Fibroblast of lung (primary cell): ENCODE measurements at places on chromosomes 1 and 21. TPM values are rescaled to one million over a fixed set of nuclear protein-coding genes. Genes with fewer than 3 reads are reported as not detected.

- peak; percentile 44 for DNase-seq
- H3K27me3 ChIP-seq: peaks cover 9% of the 10 kb centered on the region
- H3K27ac ChIP-seq: no peak overlapping the region
- no peak overlapping the region for H3K4me3 ChIP-seq
- no peaks in the 10 kb centered on the region for H3K36me3 ChIP-seq
These were observed 1.7 kb downstream of the FAM78B start for GRCh38 chr1:166164995-166165660.

GUCA2B gene
- not detected in 2 replicates for total RNA-seq

- H3K27ac ChIP-seq: no peak overlapping the region
- no peak for DNase-seq
- no peaks in the 10 kb centered on the region for H3K4me1 ChIP-seq
- H3K27me3 ChIP-seq: peaks cover 16% of the 10 kb centered on the region
- no peaks in the 10 kb centered on the region for H3K36me3 ChIP-seq
- no peak overlapping the region for H3K4me3 ChIP-seq
These were observed 716 bp downstream of the INAVA start for GRCh38 chr1:200895443-200895789.

DNA sequence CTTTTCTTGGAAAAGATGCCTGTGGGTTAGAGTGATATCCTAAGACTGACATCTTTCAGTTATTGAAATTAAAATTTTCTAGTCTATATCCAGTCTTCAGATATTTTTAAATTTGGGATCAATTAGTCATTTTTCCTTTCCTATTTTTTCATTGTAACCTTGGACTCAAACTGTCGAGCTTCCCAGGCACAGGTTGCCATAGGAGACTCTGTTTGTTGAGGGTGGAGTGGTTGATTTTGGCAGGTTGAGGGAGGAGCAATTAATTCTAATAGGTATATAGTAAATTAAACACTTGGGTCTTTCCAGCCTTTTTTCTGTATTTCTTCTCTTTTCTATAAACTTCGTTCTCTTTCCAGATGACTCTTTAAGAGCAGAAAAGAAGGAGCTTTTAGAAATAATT, 326.8 kb downstream of the ASTN1 start:
- DNase-seq: no peak
- H3K27me3 ChIP-seq: no peaks in the 10 kb centered on the region
- no peaks in the 10 kb centered on the region for H3K36me3 ChIP-seq
- H3K27ac ChIP-seq: no peak overlapping the region
- no peak overlapping the region for H3K4me3 ChIP-seq

DNA sequence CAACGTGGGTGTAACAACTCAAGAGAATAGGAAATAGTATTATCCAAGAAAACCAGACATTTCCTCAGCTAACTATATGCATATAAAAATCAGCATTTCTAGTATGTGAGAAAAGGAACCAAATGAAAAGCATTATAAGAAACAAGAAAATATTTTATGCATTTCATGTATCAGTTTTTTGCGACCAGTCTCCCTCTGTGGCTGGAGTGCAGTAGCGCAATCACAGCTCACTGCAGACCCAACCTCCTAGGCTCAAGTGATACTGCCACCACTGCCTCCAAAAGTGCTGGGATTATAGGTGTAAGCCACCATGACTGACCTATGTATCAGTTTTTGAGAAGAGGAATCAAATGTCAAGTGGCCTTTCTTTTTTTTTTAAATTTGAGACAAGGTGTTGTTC, 31.0 kb downstream of the SLC16A1 start:
- H3K4me1 ChIP-seq: no peaks in the 10 kb centered on the region
- DNase-seq: no peak
- no peaks in the 10 kb centered on the region for H3K27me3 ChIP-seq
- no peaks in the 10 kb centered on the region for H3K36me3 ChIP-seq

DNA sequence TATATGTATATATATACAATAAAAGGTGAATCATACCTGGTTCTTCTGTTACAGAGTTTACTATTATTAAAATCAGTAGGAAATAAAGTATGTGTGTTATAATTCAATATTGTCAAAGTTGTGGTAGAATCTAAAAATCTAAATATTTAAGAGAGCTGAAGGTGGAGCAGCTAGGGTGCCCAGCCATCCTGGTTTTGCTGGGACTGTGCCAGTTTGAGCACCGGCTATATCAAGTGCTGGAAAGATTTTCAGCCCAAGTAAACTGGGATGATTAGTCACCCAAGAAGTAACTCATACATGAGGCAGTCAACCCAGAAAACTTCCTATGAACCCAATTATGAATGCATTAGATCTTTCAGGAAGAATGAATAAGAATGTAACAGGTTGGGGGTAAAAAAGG, 16.9 kb upstream of the KRTAP19-5 start:
- H3K4me1 ChIP-seq: no peaks in the 10 kb centered on the region
- no peaks in the 10 kb centered on the region for H3K27me3 ChIP-seq
- H3K36me3 ChIP-seq: no peaks in the 10 kb centered on the region
- H3K4me3 ChIP-seq: no peak overlapping the region

- peak; percentile 24 for DNase-seq
- no peaks in the 10 kb centered on the region for H3K36me3 ChIP-seq
- peaks cover 20% of the 10 kb centered on the region for H3K4me1 ChIP-seq
- peak overlapping the region; percentile 72 for H3K4me3 ChIP-seq
- no peaks in the 10 kb centered on the region for H3K27me3 ChIP-seq
These were observed 42.6 kb downstream of the CD34 start for GRCh38 chr1:207868251-207868773.

FMO2 gene
- total RNA-seq: 104 and 125 TPM in 2 replicates

LYPLAL1 gene
- total RNA-seq: 51.5 and 52.6 TPM in 2 replicates

GRCh38 chr1:235407419-235407818, 40.2 kb downstream of the TBCE start:
- H3K27ac ChIP-seq: no peak overlapping the region
- H3K36me3 ChIP-seq: no peaks in the 10 kb centered on the region
- no peaks in the 10 kb centered on the region for H3K27me3 ChIP-seq
- DNase-seq: no peak
- no peak overlapping the region for H3K4me3 ChIP-seq

DNA sequence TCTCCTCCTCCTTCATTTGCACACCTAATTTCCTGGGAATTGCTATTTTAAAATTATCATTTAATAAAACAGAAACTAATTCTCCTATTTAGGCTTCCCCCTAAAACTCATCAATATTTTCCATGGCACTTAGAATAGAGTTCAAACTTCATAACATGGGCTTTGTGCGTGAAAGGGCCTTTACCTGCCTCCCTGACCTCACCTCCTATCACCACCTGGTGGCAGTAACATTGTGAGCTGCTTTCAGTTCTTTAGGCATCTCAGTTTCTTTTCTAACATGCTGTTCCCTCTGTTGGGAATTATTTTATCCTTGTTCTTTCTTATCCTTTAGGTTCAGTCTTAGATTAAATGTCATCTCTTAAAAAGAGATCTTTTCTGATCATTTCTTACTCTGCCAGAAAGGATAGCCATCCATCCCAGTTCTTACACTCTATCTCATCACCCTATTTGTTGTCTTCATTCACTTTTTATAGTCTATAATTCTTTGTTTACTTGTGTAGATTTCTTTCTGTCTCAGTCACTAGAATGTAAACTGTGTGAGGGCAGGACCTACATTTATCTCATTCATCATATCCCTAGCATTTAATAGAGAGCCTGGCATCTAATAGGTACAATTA, 133.8 kb upstream of the KIAA1614 start:
- H3K27ac ChIP-seq: no peak overlapping the region
- no peaks in the 10 kb centered on the region for H3K4me1 ChIP-seq
- H3K36me3 ChIP-seq: no peaks in the 10 kb centered on the region
- no peaks in the 10 kb centered on the region for H3K27me3 ChIP-seq
- DNase-seq: no peak
- H3K4me3 ChIP-seq: no peak overlapping the region

GRCh38 chr1:107000902-107001301, 55.6 kb upstream of the PRMT6 start:
- H3K27ac ChIP-seq: no peak overlapping the region
- no peak overlapping the region for H3K4me3 ChIP-seq
- no peaks in the 10 kb centered on the region for H3K4me1 ChIP-seq
- H3K27me3 ChIP-seq: no peaks in the 10 kb centered on the region

GRCh38 chr1:72227667-72228066, 54.7 kb downstream of the NEGR1 start:
- no peak overlapping the region for H3K27ac ChIP-seq
- H3K4me3 ChIP-seq: no peak overlapping the region
- no peaks in the 10 kb centered on the region for H3K27me3 ChIP-seq
- peak; percentile 4 for DNase-seq
- no peaks in the 10 kb centered on the region for H3K36me3 ChIP-seq

- H3K4me1 ChIP-seq: peaks cover 2% of the 10 kb centered on the region
- DNase-seq: peak; percentile 11
- no peaks in the 10 kb centered on the region for H3K27me3 ChIP-seq
- H3K36me3 ChIP-seq: no peaks in the 10 kb centered on the region
These were observed 176.9 kb downstream of the NEK7 start for GRCh38 chr1:198333744-198334143.

GRCh38 chr1:46408356-46409062, 14.4 kb downstream of the FAAH start:
- H3K4me1 ChIP-seq: no peaks in the 10 kb centered on the region
- H3K27me3 ChIP-seq: no peaks in the 10 kb centered on the region
- H3K27ac ChIP-seq: no peak overlapping the region

- peak overlapping the region; percentile 91 for H3K27ac ChIP-seq
- H3K27me3 ChIP-seq: no peaks in the 10 kb centered on the region
- peaks cover 20% of the 10 kb centered on the region for H3K4me1 ChIP-seq
- DNase-seq: no peak
- peaks cover 4% of the 10 kb centered on the region for H3K36me3 ChIP-seq
- H3K4me3 ChIP-seq: peak overlapping the region; percentile 72
These were observed 554 bp upstream of the SLC39A1 start for GRCh38 chr1:153963850-153964331.

- DNase-seq: no peak
- no peak overlapping the region for H3K27ac ChIP-seq
- H3K36me3 ChIP-seq: no peaks in the 10 kb centered on the region
- no peak overlapping the region for H3K4me3 ChIP-seq
- peaks cover 16% of the 10 kb centered on the region for H3K27me3 ChIP-seq
- no peaks in the 10 kb centered on the region for H3K4me1 ChIP-seq
These were observed 3.4 kb upstream of the PIGR start for GRCh38 chr1:206949641-206950040.

OR2M3 gene
- under 0.01 TPM in 1 of 2 replicates, not detected in the other for total RNA-seq

DNA sequence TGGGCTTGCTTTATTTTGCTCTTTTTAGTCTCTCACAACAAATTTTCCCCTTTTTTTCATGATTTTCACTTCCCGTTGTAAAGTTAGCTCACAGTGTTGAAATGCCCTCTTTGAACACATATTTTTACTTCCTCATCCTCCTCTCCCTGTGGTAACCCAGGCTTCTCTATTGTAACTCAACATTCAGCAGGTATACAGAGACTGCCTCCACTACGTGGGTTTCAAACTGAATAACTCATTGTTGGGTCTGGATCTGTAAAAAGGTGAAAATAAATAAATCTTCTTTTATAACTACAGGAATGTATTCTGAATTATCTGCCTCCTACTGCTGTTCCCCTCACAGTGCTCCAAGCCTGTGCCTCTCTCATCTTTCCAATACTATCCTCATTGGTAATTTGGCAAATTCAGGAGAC, 166.4 kb downstream of the RUNX1 start:
- H3K4me3 ChIP-seq: peak overlapping the region; percentile 75
- peaks cover 6% of the 10 kb centered on the region for H3K36me3 ChIP-seq
- H3K27ac ChIP-seq: peak overlapping the region; percentile 92
- DNase-seq: no peak
- no peaks in the 10 kb centered on the region for H3K27me3 ChIP-seq

GRCh38 chr1:30106125-30106524, 617.3 kb downstream of the MATN1 start:
- no peak overlapping the region for H3K4me3 ChIP-seq
- peak; percentile 28 for DNase-seq
- H3K4me1 ChIP-seq: no peaks in the 10 kb centered on the region
- H3K27me3 ChIP-seq: no peaks in the 10 kb centered on the region

GRCh38 chr1:162997499-162998285, 71.5 kb upstream of the RGS4 start:
- no peak overlapping the region for H3K4me3 ChIP-seq
- peaks cover 3% of the 10 kb centered on the region for H3K4me1 ChIP-seq
- H3K36me3 ChIP-seq: no peaks in the 10 kb centered on the region
- no peaks in the 10 kb centered on the region for H3K27me3 ChIP-seq
- peak; percentile 81 for DNase-seq
